Activated naive CD4-positive, alpha-beta T cell treated with anti-CD3 and anti-CD28 coated beads, Interleukin-2, amount 50 U/mL, for 72 hours (primary cell): ENCODE measurements at places on chromosomes 12 and 14.
A peak's percentile ranks its signal among the peaks of the same experiment; 100 is the strongest.

GRCh38 chr14:32571551-32571950, 242.5 kb downstream of the AKAP6 start:
- no peak for DNase-seq

DNA sequence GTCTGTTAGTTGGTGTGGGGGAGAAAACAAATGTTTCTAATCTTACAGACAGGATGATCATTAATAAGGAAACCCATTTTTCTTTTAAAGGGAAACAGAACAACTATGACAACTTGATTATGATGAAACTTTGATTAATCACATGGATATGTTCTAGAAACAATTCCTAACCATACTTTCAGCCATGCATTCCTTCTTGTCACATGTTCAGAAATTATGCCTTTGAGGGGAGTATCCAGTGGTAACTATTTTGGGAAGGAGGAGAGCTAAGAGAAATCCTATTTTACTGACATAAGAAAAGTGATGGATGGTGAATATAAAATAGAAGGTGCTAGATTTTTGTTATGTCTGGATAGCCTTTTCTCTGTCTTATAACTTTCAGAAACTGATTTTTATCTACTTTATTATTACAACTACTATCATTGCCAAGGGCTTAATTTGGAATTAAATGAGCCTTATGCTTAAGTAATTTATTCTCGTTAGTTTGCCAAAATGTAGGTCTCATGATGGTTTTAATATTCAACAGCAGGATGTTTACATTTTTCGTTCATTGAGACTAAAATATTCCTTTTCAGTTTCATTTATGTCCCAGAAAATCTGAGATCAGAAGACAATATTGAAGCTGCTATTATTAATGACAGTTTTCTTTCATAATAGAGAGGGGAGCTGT, 200.1 kb downstream of the TMTC2 start:
- DNase-seq: no peak

- DNase-seq: no peak
Measured at GRCh38 chr12:55942055-55942454, 11.1 kb downstream of the DGKA start.

GRCh38 chr12:92989715-92990484, 60.8 kb upstream of the EEA1 start:
- peak; percentile 40 for DNase-seq

GRCh38 chr12:68768431-68768939, 22.5 kb downstream of the SLC35E3 start:
- no peak for DNase-seq

GRCh38 chr14:20177433-20177974, 13.2 kb upstream of the OR11G2 start:
- no peak for DNase-seq

DNA sequence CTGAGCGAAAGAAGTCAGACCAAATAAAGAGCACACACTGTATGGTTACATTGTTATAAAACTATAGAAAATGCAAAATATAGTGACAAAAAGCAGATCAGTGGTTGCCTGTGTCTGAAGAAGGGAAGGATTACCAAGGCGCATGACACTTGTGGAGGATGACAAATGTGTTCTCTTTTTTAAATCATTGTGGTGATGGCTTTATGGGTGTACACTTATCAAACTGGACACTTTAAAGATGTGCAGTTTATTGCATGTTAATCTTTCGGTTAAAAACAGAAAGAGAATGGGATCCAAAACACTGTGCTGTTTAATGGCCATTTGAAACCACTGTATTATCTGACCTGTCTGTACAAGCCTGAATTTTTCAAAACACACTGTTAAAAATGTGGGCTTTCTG, 8.8 kb upstream of the CDK17 start:
- DNase-seq: no peak

GRCh38 chr14:85165094-85165493, 364.9 kb upstream of the FLRT2 start:
- no peak for DNase-seq

DNA sequence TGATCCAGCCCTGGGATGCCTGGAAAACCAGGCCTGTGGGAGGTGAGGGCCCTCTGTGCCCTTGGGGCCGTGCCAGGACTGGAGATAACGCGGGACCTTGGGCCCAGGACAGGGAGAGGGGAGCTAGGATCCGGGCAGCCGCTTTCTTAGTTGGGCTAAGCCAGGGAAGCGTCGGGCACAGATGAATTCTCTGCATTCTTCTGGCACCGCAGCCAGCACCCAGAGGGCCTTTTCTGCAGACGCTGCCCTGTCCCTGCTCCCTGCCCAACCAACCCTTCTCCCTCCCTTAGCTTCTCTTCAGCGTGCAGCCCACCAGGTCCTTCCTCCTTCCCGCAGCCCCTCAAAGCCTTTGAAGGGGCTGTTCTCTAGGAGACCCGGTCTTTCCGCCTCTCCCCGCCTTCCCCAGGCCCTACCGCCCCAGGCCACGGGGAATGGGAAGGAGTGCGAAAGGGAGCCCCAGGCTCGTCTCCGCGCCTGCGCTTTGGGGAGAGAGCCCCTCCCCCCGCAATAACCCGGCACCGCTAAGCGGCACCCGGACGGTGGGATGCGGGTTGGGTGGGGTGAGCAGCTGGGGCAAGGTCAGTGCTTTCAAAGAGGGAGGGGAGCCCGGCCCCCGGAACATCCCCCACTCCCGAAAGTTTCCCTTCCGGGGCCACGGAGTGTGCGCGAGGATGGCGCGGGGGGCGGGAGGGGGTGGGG, 663 bp downstream of the NCKAP5L start:
- DNase-seq: no peak

GRCh38 chr12:103799857-103800771, 40.9 kb downstream of the NT5DC3 start:
- DNase-seq: no peak

DNA sequence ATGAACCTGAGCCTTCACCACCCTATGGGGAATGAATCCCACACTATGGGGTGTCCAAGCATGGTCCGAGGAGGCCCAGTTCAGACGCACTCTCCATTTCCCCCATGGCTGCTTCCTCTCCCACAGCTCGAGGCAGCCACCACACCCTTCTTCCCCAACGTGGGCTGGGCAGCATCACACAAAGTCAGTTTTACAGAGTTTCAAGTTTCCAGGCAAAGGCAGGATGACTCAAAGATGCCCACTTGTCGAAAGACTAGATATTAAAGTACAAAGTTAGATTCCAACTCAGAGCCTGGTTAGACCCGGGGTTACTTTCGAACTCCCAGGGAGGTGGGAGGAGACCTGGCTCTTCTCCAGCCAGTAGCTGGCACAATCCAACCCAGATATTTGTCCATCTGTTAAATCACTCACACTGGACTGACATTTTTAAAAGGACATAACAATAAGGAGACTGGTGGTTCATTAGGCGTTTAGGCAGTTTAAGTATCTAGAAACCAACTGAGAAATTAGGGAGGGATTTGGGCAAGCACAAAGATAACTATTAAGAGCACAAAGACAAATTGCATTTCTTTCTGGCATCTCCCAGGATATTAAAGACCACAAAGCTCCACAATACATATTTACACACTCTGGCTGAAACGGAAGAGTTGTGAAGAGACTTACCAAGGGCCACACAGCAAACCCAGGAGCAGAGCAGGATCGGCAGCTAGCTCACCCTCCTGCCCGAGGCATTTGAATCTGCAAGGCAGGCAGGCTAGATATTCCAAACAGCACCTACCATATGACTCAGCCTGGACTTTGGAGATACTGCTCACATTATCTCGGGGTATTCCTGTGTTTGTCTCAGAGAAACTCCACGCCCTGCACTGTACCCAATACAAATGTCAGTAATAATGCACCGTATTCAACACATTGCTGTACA, 34.8 kb downstream of the TMCC3 start:
- DNase-seq: no peak

GRCh38 chr14:70425354-70425753, 8.5 kb upstream of the SYNJ2BP start:
- DNase-seq: no peak

- no peak for DNase-seq
Measured at GRCh38 chr14:28468191-28469151, 298.1 kb upstream of the FOXG1 start.

- DNase-seq: no peak
Measured at GRCh38 chr12:70615174-70615866, 21.9 kb downstream of the PTPRB start.

DNA sequence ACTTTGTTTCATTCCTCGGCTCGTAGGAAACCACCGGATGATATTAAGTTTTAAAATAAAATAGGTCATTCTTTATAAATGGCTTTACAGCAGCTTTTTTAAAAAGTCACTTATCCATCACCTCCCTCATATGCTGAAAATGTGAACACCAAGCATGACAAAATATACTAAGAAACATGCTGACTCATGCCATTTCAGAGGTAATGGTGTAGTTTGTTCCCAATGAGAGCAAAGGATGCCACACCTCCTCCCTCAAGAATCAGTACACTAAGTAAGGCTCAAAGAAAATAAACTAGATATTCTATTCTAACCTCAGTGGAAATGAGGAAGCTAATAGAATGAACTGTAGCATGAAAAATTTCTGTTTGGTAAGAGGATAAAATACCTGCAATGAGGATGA, 5.5 kb upstream of the DIO2 start:
- no peak for DNase-seq

GRCh38 chr14:52447236-52447635, 105.1 kb downstream of the TXNDC16 start:
- DNase-seq: no peak

- no peak for DNase-seq
Measured at GRCh38 chr14:78805570-78805969, 635.4 kb downstream of the NRXN3 start.

DNA sequence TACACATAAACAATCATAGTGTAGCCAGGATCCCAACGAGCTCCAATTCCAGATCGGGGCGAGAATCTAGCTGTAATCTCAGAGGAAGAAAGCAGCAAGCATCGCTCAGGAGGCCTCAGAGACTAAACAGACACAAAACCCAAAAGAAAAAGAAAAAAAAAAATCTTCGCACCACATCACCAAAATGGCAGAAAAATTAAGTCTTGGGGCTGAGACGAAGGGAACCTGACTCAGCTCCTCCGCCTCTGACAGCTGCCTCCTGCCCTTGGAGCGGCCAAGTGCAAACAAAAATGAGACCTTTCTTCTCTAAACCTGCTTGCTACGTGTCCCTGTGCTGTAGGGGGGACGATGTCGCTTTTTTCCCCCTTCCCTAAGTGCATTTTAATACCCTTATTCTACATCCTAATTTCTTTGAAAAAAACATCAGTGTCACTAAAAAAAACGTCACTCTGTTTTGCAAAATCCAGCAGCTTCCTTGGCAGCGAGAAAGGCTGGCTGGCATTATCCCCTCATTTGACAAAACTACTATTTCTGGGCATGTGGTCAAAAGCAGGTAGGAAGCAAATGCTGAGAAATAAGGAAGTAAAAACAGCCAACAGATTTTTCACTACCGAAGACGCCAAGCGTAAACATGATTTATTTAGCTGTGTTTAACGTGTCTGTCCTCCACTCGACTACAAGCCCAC, 30.5 kb downstream of the BCL11B start:
- no peak for DNase-seq

- DNase-seq: no peak
Measured at GRCh38 chr14:58749066-58749669, 111.4 kb downstream of the DACT1 start.

DNA sequence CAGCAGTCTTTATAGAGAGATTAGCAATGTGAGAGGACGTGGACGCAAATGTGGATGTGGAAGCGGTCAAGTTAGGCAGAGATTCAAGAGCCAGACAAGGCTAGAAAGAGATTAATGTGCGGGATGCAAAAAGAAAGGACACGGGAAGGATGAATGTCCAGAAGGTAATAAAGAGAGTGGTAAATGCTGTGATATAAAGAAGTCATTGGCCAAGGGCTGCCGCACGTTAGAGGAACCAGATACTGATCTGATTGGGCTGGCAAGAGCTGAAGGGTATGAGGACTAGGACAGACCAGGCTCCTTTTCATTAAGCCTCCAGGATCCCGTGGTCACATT, 59.5 kb downstream of the DHRS2 start:
- DNase-seq: no peak

DNA sequence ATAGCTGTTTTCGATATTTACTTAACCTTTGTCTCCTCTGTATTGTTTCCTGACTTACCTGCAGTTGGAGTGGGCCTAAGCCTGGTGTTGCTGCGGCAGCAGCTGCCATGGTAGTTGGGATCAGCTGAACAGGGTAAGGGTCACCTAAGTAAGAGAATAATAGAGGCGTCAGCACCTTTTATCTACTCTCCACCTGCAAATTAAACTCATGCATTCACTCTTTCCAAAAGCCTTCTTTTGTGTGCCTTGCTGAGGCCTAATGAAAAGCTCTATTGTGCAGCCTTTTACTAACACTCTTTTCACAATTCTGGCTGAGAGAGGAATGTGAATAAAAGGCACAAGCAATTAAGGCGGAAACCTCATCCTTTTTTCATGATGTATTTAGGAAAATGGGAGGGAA, 308.7 kb downstream of the SOX5 start:
- no peak for DNase-seq

DNA sequence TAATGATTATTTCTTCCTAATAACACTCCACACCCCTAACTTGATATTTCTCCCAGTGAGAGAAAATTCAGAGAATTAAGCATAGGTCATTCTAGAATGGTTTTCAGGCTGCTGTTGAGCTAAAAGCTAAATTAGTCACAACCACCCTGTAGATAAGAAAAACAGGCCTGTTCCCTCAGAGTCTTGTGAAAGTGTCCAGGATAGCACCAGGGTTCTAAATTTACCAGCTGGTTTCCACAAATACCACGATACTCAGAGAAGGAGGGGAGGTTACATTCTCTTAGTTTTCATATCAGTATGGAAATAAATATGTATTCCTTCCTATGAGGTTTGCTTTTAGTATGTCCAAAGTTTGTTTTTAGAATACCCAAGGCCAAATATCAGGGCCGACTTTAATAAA, 66.0 kb upstream of the YARS2 start:
- no peak for DNase-seq

GRCh38 chr12:100324498-100324897, 32.4 kb upstream of the SLC17A8 start:
- DNase-seq: no peak

DNA sequence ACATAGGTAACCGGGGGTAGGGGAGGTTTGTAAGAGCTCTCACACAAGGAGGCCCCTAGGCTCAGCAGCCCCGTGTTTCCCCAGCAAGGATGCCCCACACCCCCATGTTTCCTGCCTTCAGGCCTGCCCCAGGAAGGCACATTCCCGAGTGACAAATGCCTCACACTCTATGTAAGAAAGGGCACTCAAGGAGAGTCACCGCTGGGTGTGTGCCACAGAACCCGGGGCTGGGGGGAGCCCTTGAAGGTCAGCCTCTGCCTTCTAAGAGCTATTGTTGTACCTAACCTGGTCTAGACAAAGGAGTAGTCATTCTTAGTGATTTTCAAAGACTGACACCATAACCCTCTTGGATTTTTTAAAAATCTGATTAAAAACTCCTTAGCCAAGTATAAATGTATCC, 333.6 kb downstream of the DPF3 start:
- DNase-seq: no peak

- DNase-seq: no peak
Measured at GRCh38 chr12:53208877-53209463, 1.9 kb upstream of the ITGB7 start.
